HCT116 (cell line): ENCODE measurements at places on chromosomes 2 and 18.
A peak's percentile ranks its signal among the peaks of the same experiment; 100 is the strongest.

GRCh38 chr18:61127714-61128467 is 205.3 kb upstream of the CDH20 start:
- DNase-seq, result no peak

GRCh38 chr2:49005261-49005660 is 149.1 kb downstream of the FSHR start:
- DNase-seq, result no peak

DNA sequence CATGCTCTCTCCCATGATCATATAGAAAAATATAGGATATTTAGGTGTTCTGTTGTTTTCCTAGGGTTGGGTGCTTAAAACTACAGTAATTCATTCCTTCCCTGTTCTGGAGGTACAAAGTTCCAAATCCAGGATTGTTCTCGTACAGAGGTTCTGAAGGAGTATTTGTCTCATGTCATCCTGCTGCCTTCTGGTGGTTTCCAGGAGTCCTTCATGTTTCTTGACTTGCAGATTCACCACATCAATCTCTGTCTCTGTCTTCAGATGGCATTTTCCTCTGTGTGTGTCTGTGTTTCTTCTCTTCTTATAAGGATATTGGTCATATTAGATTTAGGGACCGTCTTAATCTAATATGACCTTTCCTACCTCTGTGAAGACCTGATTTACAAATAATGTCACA is 397.9 kb downstream of the NYAP2 start:
- no peak for DNase-seq

DNA sequence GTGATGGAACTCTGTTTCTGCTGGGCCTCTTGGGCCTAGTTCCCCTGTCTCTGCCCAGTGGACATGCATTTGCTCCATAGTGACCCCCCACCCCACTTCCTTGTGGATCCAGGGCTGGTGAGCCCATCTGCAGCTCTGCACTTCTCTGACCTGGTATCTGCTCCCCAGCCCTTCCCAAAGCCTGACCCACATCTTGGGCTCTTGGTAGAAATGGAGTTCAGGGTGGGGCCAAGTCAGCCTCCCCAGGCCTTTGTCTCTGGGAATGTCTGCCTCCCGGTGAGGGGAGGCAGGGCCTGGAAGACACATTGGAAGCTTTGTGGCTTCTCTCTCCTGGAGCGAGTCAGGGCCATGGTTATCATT is 6.3 kb upstream of the TRAF3IP1 start:
- no peak for DNase-seq

- DNase-seq, result no peak
Measured at GRCh38 chr2:208077276-208077675, 47.0 kb downstream of the CRYGD start.

- no peak for DNase-seq
Measured at GRCh38 chr2:61536180-61536571, 2.0 kb downstream of the XPO1 start.

DNA sequence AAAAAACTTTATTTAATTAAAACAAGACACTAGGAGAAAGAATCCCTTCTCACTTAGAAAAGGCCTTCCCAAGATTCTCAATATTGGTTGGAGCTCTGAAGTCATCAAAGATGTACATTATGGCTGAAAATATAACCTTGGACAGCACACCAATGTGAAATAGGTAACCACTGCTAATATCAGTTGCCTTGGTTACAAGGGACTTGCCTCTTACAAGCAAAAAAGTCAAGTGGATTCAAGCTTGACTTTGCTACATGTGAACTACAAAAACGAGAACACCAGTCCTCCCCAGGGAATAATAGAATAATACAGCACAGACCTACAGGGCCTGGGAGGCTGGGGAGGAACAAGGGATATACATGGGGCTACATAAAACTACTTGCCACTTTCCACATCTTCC is 46.1 kb downstream of the NABP1 start:
- no peak for DNase-seq

- DNase-seq, result no peak
Measured at GRCh38 chr2:18993756-18994338, 364.6 kb downstream of the OSR1 start.

DNA sequence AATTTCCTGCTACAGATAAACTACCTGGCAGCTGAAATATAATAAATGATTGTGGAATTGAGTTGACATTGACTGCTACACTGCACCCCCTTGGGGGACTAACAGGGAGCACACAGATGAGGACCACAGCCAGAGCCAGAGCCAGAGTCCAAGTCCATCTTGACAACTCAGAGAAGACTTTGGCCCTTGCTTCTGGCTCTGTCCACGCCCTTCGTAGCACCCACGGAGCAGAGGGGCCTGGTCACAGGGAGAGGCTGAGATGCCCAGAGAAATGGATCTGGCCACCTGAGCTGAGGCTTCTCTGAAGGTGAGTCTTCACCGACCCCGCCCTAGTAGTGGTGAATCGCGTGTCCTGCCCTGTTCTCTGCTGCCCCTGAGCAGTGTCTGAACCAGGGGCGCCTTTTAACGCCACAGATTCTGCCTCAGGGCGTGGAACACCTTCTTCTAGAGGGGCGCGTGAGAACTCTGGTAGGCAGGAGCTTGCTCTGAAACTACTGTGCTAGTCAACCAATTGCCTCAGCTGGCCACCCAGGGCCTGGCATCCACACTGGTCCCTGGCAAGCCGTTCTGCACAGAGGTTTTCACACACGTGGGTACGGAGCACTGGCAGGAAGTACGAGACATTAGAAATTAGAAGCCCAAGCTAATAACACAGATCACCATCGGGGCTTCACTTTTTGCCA is 35.7 kb upstream of the MAT2A start:
- no peak for DNase-seq

- DNase-seq, result no peak
Measured at GRCh38 chr2:47309952-47310800, 92.8 kb upstream of the MSH2 start.

DNA sequence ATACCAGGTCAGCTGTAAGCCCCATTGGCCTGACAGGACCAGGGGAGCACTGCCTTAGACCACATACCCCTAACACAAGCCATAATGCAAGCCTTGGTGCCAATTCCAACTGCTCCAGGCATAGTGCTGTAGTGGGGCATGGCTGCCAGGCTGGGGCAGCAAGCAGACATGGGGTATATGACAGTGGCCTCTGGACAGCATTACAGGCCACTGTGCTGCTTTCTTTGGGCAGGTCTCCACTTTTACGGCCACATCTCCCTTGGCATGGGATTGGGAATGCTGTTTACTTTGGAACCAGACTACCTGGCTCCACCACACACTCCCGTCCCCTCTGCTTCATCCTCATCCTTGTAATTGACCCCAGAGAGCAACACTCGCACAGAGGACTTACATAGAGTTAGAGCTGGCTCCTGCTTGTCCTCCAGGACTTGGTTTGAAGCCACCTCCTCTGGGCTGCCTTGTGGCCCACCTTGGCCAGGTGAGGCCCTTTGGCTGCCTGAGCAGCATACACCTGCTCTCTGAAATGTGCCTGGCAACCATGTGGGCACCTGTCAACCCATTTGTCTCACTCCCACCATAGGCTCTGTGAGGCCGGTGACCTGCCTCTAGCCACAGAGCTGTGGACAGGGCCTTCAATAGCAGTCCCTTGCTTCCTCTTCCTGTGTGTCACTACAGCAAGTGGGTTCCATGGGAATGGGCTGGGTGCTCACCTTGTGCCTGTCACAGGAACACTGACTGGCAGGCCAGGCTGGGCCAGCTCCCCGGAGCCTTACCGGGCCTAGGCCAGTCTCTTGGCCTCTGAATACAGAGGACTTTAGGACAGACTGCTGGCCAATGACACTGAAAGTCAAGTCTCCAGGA is 262.6 kb upstream of the HS6ST1 start:
- DNase-seq, result no peak

DNA sequence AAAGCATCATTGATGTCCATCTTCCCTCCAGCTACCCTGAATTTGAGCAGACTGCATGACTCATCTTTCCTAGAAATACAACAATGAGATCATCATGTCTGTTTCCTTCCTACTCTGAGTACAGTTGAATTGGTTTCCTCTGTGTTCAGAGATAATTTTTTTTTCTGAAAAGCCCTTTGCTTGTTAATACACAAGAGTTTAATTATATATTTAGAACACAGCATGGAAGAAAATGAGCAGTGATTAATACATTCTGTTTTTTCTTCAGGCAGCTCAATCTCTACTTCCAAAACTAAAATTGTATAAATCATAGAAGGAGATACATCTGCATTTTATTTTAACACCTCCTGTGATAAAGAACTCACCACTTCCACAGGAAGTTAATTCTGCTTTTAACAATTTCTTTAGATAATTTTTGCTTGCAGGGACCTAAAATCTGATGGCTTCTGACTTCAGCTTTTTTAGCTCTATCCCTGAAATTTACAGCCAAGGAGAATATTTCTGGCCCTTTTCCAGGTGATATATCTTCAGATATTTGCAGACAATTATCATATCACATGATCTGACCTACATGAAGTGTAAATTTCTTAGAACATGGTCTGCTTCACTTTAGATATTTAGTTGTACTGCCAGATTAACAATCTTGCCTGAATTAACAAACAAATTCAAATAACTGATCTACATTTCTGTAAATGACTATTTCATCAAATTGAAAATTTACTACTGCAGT is 249.0 kb downstream of the TRIB2 start:
- DNase-seq, result no peak

GRCh38 chr2:23524261-23524706 is 139.3 kb downstream of the KLHL29 start:
- DNase-seq, result peak; percentile 19

DNA sequence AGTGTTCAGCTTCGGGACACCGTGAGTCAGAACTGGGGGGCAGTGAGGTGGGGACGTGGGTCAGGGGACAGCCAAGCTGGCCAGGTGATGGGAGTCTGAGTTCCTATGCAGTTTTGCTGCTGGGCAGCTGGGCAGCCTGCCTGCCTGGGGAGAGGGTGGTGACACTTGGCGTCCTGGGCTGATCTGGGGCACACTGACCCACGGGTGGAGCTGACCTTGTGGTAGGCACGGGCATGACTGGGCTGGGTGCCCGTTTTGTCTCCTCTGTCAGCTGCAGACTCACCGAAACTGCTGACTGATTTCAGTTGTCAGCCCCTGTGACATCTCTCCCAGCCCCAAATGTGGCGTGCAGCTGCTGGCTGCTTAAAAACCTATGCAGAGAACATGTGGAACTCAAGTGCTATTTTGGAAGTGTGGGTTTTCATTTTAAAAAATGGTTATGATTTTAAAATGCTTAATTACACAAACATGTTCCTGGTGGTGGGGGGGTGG is 32.6 kb upstream of the E2F6 start:
- no peak for DNase-seq

DNA sequence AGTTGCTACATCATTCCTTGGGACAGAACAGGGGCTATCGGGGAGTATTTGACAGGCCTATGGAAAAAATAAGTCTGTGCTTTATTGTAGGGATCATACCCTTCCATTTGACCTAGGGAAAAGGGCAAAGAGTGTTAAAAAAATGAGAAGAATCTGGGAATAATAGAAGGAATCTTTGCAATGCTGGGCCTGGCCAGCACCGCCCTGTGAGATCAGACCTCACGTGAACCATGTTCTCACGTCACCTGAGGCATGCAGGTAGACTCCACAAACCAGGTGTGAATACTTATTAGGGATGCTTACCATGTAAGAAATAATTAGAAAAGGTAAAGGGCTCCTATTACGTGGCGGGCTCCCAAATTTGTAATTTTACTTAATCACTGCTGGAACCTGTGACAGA is 177.5 kb upstream of the GATA6 start:
- no peak for DNase-seq

GRCh38 chr2:220117025-220117424 is 489.6 kb downstream of the SLC4A3 start:
- DNase-seq, result no peak

- no peak for DNase-seq
Measured at GRCh38 chr2:106969777-106970176, 83.8 kb upstream of the ST6GAL2 start.

- no peak for DNase-seq
Measured at GRCh38 chr2:53620981-53621380, 146.6 kb upstream of the CHAC2 start.

DNA sequence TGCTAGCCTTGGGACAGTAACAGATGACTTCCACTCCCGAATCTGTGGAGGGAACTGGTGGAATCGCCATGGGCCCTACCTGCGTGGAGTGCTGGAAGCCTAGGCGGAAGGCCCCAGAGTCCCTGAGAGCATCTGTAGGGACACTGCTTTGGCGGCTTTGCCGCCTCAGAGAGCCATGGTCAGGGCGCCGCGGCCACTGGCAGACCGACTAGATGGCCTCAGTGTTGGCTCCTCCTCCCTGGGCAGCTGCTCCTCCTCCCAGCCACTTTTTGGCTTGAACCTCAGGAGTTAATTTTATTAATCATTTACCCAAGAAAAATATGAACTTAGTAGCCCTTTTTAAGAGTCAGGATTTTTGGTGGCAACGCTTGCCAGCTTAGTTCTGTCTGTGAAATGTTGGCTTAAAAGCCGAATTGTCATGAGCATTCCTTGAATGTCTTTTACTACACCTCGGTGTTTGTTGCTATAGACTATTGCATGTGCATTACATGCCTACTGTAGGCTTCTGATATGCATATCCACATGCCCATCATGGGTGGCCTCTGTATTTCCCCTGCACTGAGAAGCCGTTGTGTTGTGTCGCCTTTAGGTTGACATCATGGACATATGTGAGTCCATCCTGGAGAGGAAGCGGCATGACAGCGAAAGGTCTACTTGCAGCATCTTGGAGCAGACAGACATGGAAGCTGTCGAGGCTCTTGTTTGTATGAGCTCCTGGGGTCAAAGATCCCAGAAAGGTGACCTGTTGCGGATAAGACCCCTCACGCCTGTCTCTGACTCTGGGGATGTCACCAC is 2.4 kb downstream of the KLF11 start:
- DNase-seq, result no peak

DNA sequence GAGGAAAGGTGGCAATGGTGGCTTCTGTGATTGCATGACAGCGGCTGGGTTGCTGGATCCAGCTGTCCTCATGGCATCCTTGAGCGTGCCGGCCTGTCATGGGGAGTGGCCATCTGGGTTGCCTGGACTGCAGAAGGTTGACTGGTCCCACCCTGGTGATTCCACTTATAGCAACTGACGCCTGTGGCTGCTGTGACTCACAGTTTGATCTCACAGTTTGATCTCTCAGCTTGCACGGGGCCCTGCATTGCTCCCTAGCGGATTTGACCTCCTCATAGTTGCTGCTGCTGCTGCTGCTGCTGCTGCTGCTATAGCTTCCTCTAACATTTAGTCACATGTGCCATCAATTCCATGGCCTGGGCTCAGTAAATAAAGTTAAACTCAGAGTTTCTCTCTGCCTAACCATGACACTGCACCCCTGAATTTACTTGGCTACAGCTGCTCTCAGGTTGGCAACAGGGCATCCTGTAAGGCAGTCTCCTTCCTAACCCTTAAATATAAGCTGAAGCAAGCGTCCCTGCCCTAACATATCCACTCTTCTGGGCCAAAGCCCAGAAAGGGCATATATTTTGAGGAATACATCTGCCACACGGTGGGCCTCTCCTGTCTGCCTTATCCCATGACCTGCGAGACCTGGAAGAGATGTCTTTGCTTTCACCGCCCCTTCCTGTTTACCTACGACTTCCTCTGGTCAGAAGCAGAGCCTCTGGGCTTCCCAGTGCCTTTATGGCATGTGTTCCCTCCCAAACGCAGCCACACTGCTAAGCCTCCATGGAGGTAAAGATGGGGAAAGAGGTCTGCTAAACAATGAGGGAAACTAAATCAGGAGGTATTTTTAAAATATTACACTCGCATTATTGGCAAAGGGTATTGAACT is 37.8 kb upstream of the CCDC150 start:
- DNase-seq, result peak; percentile 87
